ENCODE measurements at places on chromosomes 4 and X.

DNA sequence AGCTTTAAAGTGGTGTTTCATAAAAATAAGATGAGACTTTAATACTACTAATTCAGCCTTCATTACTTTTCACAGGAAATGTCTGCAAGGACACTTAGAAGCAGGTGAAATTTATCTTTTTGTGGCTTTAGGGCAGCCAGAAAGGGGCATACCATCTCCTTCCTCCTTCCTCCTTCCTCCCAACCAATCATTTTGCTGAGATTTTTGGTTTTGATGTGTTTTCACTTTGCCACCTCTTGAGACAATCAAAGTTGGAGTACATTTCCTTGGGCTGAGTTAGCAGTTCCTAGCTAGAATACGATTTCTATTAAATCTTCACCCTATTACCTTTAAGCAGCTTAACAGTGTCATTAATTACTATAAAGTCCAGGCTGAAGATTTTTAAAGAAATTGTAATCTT lies 5.1 kb upstream of the NDST3 start:
- DNase-seq: no peak

DNA sequence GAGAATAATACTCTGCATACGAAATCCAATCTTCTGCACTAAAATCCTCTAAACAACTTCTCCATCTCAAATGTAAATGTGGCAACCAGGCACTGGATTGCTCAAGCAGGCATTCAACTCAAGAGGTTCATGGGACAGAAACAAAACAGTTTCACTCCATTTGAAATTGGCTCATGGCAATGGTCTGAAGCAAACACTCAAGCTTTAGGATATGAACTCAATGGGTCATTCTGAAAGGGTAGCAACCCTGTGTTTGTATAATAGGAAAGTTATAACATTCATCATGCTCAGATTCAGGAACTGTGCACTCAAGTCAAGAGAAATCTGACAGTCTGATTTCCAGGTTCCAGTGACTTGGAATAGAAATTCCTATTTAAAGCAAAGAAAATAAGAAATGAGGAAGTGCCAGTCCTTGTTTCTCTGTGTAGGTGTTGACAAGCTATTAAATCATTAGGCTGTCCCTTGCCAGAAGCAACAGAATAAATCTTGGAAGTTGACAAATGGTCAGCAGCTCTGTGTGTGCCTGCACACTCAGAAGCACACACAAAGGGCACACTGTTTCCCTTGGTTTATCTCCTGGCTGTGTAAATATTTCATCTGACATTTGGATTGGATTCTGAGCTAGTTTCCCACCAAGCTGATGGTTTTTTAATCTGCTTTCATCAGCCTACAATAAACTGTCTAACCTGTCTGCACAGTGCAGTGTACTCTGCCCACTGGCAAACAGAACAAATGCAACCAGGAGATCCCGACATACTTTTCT lies 75.9 kb upstream of the CITED1 start:
- DNase-seq: no peak

DNA sequence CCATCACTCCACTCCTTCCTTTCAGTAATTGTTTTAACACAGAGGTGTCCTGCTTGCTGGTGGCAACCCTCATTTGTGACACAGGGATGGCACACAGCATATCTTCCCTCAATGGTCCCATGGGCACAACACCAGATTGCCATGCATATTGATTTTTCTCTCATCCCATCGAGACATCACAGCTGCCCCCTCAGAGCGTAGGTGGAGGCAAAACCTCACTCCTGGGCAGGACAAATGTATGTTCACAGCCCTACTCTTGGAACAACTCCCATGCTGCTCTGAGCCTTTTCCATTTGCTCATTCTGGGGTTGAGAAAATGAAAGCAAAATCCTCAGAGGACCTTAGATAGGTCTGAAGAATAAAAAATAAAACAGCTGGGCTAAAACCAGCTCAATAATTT lies 172.2 kb downstream of the GABRB1 start:
- DNase-seq: no peak

DNA sequence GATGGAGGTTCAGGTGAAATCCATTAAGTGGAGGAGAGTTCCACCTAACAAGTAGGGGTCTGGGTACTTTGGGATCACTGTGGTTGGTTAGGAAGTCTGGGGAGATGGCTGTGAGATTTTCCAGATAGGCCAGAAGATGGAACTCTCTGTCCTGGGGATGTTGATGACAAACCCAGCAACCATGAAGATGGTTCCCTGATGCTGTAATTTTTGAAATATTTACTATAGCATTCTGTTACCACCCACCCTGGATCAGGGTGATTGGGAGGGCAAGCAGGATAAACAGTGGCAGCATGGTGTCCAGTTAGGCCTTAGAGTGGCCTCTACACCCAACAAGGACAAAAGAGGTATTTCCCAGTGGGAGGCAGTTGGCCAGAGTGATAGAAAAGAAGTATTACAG lies 15.9 kb upstream of the NELFA start:
- DNase-seq: no peak

DNA sequence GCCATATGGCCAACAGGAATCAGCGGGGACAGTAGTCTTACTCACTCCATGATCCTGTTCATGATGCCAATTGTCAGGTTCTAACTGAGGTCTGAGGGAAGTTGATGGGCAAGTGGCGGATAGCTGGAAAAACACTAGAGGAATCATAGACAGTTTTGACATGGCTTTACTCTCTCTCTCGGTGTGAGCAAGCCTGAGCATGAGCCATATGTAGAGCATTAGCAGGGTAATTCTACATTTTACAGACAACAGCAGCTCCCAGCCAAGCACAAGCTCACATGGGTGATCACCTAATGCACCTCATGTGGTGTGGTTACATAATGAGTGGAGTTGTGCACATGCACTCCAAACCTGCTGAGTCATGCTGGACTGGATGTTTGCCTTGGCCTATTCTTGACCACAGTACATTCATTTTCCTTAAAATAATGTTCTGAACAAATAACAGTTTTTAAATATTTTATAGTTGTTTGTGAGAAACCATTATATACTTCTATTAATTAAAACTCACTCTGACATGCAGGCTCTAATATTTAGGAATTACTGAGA lies 429.2 kb downstream of the GPAT3 start:
- no peak for DNase-seq

DNA sequence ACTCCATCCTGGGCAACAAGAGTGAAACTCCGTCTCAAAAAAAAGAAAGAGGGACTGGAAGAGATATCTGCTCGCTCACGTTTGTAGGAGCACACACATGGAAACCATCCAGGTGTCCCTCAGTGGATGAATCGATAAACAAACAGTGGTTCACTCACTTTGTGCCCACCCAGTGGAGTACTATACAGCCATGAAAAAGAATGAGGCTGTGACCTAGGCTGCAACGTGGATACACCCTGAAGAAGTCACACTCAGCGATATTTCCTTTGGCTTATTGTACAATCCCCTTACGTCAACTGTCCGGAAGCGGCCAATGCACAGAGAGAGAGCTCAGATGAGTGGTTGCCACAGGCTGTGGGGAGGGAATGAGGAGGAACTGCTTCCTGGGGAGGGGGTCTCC lies 82.3 kb upstream of the PPP2R3B start:
- DNase-seq: no peak

DNA sequence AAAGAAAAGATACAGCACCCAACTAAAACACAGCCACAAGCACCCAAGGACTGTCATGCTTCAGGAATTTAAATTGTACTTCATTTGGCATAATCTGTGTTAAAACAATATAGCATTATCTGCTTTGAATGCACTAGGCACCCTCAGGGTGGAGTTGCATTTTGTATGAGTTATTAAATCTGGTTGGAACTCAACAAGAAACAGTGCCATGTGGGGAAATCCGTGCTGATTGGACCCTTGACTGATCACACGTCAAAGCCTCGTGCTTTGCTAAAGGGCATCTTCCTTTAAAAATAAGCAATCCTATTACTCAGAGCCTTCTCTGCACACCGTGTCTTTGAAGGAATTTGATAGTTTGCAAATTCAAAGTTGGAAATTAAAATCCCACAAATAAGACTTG lies 35.4 kb downstream of the IGFBP7 start:
- DNase-seq: no peak

GRCh38 chr4:14879683-14880082 lies 122.6 kb upstream of the CPEB2 start:
- no peak for DNase-seq

DNA sequence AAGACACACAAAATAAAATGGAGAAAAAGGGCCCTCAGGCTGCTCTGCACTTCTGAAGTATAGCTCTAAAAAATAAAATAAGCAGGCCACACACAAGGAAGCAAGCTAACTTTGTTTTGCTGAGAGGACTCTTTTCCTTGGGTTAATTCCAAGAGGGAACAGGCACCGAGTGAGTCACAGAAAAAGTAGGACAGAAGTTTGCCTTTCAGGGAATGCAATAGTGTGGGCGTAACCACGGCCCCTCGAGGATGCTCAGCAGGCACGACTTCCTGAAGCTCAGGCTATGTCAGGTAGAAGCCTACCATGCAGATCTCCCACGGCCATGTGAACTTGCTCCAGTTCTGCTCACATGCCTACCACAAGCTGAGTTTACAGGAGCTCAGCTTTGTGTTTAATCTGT lies 22.1 kb downstream of the PPP1R2C start:
- no peak for DNase-seq

DNA sequence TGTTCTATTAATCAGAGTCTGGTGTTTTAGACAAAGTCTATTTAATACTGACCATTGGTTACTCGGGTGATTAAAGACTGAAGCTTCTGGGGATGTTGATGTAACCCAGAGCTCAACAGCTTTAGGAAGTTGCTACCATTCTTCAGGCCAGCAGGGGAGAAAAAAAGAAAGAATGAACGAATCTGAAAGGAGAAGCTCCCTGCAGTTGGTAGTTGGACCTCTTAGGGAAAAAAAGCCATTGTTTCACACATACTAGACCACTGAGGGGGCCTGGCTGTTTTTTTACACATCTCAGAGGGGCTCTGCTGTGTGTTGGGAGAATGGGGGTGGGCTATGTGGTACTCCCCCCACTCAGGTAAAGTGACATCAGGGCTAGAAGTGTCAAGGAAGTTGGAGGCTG lies 378.9 kb downstream of the KCNIP4 start:
- no peak for DNase-seq
